ENCODE measurements at places on chromosomes 4 and X.

DNA sequence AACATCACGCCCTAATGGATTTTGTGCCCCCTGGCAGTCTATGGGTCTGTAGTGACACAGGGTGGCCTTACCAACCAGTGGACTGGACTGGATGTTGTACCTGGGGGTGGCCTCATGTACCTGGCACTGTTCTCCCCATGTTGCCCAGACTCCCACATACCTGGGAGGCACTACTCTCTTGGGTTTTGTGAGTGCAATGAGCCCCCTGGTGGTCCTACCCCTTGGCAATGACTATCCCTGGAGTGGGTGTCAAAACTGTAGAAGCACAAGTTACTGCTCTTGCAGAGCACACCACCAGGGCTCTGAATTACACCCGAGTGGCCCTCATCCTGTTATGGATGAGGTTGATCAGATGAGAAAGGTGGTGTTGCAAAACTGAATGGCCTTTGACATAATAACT is 57.8 kb upstream of the CCDC149 start:
- no peak for DNase-seq

GRCh38 chr4:60911127-60911526 is 289.0 kb upstream of the ADGRL3 start:
- DNase-seq = no peak

GRCh38 chr4:128770807-128771206 is 38.7 kb upstream of the JADE1 start:
- no peak for DNase-seq

- no peak for DNase-seq
Observed at GRCh38 chr4:42713391-42713790, 56.5 kb upstream of the ATP8A1 start.

DNA sequence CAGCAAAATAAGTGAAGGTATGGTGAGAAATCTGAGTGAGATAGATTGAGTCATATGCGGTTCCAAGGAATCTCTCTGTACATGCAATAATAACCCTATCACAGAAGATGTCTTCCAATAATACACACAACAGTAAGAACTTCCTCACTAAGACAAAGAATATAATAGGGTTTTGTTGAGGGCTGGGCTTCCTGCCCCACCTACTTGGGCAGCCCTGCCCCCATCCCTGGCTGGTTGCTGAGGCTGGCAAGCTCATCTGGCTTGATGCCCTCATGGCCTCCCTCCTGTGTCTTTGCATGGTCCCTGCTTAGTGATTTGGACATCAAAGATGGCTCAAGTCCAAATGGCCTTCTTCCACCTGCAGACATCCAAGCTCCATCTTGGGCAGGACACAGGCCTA is 2.7 kb downstream of the GEMIN8 start:
- DNase-seq = no peak

GRCh38 chr4:117700111-117700892 is 334.0 kb upstream of the NDST3 start:
- no peak for DNase-seq

DNA sequence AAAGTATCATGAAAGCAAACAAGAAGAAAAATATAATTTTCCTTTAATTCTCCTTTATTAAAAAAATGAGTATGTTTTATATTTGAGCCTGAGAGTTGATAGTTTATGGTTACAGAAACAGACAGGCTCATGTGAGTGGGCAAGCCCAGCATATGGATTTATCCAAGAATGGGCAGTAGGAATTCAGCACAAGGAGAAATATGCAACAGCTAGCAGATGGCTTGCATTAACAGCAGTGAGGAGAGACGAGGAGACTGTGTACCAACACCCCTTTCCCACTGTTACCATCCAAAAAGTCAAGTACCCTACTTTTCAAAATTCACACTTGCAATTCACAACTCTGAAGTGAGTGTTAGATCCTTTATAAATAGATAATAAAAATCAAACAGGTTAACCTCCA is 1760.2 kb upstream of the TENM3 start:
- no peak for DNase-seq

- DNase-seq = no peak
Observed at GRCh38 chr4:75514949-75515612, 808 bp downstream of the THAP6 start.

DNA sequence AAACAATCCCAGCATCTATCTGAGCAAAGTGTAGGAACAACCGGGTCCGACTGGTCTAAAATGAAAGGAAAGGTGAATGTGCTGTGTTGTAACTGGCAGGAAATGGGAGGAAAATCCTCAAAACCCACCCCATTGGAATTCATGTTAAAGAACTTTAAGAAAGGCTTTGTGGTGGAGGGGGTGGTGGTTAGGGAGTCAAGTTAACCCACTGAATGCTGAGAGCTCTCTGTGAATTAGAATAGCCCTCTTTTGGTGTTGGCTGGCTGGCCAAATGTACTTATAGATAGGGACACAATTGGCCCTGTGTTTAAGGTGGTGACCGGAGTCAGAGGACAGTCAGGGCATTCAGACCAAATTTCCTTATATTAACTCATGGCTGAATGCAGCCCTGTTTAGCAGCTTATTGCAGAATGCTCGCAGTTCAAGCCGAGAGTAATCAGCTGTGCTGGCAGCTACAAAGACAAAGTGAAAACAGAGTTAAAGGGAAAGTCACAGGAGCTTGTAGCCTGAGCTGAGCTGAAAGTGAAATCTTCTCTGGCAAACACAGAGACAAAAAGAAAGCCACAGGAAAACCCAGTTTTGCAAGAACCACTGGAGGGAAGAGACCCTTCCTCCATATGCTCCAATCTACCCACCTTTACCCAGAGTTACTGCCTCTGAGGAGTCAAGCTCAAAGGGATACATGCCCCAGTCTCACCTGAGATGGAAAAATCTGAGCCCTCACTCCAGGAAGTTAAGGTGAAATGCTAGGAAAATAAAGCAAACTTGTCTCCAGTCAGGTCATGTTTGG is 38.5 kb upstream of the UGT2B7 start:
- DNase-seq = no peak

DNA sequence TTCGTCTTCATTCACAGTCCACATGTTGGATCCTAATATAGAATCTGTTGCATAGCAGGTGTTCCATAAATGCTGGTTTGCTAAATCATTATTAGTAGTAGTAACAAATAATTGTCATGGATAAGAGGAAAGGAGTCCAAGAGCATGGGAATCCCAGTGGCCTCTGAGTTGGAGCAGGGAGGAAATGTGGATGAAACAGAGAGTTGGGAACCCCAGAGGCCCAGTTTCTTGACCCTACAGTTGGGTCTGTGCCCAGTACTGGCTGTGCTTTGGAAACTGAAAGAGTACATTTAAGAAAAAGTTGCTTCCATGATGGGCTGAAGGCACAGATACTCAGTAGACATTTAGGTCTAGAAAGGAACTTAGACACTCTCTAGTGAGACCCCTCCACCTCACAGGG is 149.4 kb upstream of the PSAPL1 start:
- DNase-seq = no peak

- DNase-seq = no peak
Observed at GRCh38 chr4:169154121-169154520, 116.6 kb downstream of the SH3RF1 start.

DNA sequence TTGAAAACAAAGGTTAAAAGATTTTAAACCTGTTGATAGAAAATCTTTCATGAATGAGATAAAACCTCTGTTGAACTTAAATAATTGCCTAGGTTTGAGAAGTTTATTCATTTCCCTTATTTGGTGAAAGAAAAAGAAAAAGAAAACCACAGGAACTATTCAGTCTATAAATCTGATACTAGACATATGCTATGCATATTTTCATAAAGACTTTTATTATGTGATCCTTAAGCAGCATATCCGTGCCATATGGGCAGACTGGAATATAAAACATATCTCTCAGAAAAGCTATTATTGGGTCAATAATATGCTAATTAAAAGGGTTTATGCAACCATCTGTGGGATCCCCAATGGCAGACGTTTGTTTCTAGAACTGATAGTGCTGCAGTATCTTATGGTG is 178.7 kb downstream of the RASL11B start:
- DNase-seq = no peak

- peak; percentile 20 for DNase-seq
Observed at GRCh38 chrX:39162322-39162735, 361.1 kb downstream of the MID1IP1 start.

DNA sequence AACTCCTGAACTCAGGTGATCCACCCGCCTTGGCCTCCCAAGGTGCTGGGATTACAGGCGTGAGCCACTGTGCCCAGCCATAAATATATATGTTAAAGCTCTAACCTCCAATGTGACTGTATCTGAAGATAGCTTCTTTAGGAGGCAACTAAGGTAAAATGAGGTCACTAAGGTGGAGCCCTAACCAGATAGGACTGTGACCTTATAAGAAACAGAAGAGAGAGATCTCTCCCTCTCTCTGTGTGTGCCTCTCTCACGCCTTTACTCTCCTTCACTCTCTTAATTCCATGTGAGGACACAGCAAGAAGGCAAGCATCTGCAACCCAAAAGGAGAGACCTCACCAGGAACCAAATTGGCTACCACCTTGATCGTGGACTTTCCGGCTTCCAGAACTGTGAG is 926 bp upstream of the MAGIX start:
- no peak for DNase-seq

DNA sequence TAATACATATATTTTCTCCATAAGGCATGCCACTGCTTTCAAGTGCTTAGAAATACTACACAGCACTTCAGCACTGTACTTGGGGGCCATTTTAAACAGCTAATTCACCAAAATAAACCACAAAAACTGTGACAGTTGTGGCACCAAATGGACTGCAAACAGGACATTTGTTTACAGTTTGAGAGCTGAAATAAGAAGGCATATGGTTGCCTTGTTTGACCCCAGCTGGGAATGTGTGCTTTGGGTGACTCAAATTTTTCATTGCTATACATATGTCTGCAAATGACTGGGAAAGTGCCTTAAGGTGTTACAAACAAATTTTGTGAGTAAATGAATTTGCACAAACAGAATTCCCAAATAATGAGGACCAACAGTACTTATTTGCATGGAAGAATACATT is 124.2 kb downstream of the BANK1 start:
- DNase-seq = no peak

DNA sequence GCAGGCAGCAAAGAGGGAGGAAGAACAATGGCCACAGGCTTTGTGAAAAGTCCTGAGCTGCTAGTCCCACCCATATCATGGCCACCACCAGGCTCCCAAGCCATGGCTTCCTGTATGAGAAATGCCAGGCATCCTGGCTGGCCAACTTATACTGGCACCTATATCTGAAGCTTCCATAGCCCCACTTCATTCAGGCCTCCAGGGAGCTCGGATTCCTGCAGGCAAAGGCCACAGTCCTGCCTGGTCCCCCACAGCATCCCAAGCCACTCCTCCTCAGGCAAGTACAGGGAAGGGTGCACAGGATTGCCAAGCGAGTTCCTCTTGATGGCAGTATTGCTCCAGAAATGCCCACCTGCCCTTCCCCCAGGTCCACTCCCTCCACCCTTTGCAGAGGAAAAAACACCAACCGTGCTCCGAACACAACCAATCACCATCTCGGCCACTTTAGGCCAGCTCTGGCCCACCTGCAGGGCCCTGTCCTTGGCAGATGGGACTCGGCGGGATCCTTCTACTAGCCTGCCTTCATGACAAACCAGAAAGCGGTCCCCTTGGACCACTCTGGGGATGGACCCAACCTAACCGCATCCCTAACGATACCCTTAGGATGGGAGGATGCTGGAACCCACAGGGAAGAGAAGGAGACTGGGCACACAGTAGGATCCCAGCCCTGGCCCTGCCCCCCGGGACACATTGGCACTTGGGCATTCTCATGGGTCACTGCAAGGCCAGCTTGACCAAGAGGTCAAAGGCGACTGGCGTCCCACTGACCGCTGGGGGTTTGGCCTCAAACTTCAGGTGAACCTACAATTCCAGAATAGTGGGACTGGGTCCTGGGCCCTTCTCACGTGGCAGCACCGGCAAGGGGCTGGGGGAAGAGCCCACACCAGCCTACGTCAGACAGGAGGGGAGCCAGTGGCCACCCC is 220.4 kb upstream of the AGTR2 start:
- DNase-seq = no peak

GRCh38 chrX:3541336-3541735 is 172.1 kb downstream of the PRKX start:
- no peak for DNase-seq

- DNase-seq = no peak
Observed at GRCh38 chrX:38754818-38755718, 46.2 kb upstream of the MID1IP1 start.

DNA sequence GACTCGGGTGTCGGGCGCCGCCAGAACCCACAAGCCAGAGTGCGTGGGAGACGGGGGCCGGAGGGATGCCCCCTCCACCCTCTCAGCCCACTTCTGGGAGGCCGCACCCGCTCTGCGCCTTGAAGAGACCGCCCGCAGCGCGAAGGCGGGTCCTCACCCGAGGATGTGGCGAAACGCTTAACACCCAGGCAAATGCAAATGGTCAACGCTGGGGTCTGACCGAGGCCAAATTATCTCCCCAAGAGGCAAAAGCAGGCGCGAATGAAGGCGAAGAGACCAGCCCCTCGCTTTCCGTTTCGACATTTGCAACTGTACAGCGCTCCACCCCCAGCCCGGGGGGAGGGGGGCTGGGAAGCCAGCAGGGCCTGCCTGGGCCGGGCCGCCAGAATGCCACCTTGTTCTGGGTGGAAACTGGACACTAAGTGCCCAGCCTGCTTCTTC is 137.7 kb upstream of the ZIC3 start:
- DNase-seq = no peak

DNA sequence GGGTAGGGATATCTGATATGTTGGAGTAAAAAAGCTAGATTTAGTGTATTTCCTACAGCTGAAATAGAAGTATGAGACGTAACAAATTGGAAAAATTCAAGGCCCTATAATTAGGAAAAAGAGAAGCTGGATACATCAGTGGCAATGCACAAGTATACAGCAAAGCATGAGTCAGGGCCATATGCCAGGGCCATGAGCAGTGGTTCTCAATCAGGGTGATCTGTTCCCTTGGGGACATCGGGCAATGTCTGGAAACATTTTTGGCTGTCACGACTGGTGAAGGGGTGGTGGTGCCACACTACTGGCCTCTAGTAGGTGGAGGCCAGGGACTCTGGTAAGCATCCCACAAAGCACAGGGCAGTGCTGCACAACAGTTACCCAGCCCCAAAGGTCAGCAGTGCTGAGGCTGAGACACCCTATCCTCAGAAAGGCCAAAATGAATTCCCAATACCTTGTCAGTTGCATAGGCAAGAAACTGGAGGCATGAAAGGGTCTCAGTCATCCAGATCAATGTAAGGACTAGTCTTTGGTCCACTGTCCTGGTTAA is 36.8 kb upstream of the NAP1L5 start:
- DNase-seq = no peak

DNA sequence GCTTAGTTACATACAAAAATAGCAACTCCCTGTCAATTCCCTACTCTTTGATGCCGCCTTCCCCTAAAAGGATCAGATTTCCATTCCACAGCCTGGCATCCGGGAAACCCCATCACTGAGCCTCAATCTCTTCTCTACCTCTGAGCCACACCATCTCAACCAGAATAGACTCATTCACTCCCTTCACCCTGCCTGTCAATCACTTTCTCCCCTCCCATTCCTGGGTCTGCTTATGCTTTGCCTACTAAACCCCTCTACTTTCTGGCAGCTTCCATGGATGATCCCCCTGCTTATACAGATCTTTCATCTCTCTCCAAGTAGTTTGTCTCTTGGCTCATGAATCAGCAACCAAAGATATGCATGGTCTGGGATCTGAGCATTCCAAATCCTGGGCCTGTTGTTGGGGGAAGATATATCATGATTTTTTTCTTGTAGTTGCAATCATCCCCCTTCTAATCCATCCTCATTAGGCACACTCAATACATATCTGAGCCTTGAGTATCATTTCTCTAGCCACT is 2.6 kb downstream of the AMER1 start:
- no peak for DNase-seq
